T47D (cell line): ENCODE measurements at places on chromosomes 3 and 15.

DNA sequence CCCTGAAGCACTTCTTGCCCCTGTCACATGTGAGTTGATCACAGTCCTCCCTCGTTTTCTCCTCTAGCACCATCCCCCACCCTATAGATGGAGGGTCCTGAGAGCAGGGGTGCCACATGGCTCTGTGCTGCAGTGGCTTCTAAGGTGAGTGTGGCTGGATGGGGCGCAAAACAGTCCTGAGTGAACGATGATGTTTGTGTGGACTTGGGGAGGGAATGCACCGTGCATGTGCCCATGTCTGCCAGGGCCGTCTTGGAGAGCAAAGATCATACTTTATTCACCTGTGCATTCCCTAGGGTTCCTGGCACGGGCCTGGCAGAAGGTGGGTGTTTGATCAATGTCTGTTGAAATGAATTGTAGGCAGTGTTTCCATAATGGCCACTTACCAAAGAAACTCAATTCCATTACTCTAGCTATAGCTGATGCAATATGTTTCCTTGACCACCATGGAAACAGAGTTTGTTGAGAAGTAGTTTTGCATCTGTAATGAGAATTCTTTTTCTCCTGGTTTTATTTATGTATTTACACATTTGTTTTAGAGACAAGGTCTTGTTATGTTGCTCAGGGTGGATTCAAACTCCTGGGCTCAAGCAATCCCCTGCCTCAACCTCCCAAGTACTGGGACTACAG, 58.0 kb downstream of the ABTB1 start:
- no peak for DNase-seq

DNA sequence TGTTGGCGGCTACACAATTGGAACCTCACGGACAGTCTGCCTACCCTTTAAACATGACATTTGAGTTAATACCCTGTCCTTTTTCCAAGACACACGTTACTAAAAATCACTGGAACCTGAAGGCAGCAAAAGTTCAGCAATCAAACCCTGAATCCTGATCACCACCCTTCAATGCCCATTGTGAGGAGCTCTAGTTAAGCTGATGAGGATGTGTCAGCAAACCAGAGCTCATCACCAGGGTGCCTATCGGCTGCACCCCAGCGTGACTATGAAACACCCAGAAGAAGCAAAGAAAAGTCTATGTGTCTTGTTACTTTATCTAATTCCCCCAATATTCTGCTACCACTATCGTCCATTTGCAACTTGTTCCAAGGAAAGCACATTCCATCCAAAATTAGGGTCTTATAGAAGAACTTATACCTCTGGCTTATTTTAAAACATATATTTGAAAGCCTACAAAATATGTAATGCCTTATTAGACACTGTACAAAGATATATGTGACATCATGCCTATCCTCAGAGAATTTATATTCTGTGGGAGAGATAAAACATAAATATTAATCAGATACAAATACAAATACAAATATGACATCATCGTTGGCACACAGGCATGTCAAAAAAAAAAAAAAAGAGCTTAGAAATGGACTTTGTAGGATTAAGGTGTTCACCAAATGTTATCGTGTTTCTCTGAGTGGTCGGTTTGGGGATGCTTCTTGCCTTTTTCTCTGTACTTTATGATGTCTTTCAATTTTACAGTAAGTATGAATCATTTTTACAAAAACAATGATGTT, 219.7 kb upstream of the SETMAR start:
- DNase-seq = peak; percentile 21

DNA sequence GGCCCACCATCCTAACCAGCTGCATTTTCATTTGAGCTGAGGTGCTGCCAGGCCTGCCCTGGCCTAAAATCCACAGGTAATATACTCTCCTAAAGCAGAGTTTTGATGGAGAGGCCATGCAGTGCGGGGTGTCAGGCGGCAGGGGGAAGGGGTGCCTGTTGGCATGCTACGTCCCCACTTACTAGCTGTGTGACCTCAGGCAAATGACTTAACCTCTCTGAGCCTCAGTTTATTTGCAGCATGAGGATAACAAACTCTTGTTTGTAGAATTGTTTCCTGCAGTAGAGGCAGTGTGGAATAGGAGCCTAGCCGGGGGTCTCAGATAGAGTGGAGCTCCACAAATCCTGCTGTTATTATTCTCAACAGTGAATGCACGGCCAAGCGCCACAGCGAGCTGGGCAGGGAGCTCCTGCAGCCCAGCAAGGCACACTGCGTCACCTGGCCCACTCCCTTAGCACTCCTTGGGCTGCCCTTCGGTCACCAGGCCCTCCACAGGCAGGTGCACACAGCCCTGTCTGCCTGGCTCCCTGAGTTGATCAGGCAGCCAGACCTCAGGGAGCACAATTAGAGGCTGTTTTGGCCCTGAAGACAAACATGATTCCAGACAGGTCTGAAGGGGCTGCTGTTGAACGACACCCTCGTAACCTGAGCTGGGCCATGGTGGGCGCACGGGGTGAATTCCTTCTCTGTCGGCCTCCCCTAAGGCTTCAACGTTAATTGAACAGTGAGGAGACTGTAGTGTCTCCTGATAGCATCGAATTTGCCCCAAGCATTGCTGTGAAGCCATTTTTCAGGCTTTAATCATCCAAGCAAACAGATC, 248.8 kb upstream of the LYSMD4 start:
- DNase-seq = no peak

GRCh38 chr3:40243056-40243455, 66.5 kb upstream of the EIF1B start:
- DNase-seq = no peak

- DNase-seq = no peak
Measured at GRCh38 chr3:22951910-22952309, 251.2 kb upstream of the UBE2E2 start.

DNA sequence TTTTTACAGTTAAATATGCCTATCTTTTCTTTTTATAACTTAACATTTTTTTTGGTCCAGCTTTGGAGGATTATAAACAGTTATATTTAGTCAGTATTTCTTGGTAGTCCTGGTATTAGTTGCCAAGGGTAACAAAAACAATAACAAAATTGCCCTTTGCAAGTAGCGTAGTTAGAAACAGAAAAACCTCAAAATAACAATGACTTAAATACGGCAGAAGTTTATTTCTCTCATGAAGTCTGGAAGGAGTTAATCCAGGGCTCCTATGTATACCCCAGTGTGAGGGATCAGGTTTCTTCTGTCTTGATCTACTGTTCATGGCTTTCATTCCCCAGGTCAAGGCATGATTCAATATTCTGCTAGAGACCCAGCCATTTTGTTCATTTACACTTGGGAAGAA, 14.1 kb upstream of the MYH15 start:
- DNase-seq = no peak

DNA sequence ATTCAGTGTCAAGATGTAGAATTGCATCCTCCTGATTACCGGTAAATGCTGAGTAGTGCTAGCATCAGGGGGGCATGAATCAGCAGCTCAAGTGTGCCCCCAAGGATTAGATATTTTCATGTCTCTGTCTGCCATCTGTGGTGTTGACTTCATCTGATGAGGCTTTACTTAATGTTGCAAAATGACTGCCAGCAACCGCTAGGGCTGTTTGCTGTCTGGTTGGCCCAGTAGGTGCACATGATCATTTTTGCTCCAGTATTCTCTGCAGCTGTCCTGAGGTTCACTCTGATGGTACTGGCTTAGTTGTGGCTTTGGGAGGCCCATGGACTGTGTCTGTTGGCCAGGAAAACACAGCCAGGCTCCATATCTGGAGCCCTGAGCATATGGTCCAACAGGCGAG, 316.4 kb downstream of the SOX2 start:
- DNase-seq = no peak

GRCh38 chr3:30167541-30168011, 438.8 kb upstream of the TGFBR2 start:
- DNase-seq = no peak

- no peak for DNase-seq
Measured at GRCh38 chr3:63976161-63976871, 47.0 kb downstream of the PSMD6 start.

- DNase-seq = no peak
Measured at GRCh38 chr3:173055228-173055933, 85.7 kb downstream of the SPATA16 start.

DNA sequence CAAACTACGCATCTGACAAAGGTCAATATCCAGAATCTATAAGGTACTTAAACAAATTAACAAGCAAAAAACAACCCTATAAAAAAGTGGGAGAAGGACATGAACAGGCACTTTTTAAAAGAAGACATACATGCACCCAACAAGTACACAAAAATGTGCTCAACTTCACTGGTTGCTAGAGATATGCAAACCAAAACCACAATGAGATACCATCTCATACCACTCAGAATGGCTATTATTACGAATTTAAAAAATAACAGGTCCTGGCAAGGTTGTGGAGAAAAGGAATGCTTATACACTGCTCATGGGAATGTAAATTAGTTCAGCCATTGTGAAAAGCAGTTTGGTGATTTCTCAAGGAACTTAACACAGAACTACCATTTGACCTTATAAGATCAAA, 175.6 kb upstream of the MLF1 start:
- no peak for DNase-seq

GRCh38 chr3:157166561-157166960, 6.6 kb upstream of the CCNL1 start:
- no peak for DNase-seq

DNA sequence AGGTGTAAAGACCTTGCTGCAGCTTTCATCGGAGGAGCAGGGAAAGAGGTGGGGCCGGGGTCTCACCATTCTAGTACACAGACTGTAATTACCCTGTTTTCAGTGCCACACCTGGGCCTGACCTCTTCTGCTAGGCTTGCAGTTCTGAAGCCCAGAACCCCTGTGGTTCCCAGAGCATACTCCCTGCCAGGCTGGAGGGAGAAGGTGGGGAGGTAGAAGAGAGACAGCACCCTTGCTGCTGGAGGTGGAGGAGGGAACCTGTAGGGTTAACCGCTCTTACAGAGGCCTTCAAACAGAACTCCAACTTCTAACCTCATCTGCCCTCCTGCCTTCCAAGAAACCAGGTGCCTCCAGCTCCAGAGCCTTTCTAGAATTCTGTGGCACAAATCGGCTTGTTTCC, 27.0 kb downstream of the PCOLCE2 start:
- no peak for DNase-seq

DNA sequence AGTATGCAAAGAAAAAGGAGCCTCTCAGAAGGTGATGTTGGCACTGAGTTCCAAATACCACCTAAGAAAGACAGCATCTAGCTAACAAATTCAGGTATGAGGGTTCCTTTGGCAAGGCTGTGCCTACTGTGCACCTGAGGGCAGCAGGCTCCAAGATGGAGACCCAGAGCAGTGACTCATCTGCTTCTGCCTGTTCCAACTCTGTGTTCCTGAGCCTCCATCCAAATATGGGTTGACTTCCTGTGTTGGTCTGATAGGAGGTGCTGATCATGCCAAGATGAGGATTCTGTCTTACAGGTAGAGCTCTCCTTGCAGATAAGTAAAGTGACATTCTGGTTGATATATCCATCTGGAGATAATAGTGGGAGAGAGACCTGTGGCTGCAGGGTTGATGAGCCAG, 26.0 kb downstream of the SV2B start:
- DNase-seq = no peak
